Activated naive CD4-positive, alpha-beta T cell treated with anti-CD3 and anti-CD28 coated beads, Interleukin-2, amount 10 ng/mL, durations not matched to agents 7 days and 5 days (primary cell): ENCODE measurements at places on chromosomes 13 and 19.
A peak's percentile ranks its signal among the peaks of the same experiment; 100 is the strongest.

- DNase-seq = no peak
- H3K4me3 ChIP-seq = no peak overlapping the region
- no peaks in the 10 kb centered on the region for H3K4me1 ChIP-seq
- H3K27me3 ChIP-seq = peaks cover 7% of the 10 kb centered on the region
Observed at GRCh38 chr19:5865772-5866171, 4.6 kb downstream of the FUT5 start.

DNA sequence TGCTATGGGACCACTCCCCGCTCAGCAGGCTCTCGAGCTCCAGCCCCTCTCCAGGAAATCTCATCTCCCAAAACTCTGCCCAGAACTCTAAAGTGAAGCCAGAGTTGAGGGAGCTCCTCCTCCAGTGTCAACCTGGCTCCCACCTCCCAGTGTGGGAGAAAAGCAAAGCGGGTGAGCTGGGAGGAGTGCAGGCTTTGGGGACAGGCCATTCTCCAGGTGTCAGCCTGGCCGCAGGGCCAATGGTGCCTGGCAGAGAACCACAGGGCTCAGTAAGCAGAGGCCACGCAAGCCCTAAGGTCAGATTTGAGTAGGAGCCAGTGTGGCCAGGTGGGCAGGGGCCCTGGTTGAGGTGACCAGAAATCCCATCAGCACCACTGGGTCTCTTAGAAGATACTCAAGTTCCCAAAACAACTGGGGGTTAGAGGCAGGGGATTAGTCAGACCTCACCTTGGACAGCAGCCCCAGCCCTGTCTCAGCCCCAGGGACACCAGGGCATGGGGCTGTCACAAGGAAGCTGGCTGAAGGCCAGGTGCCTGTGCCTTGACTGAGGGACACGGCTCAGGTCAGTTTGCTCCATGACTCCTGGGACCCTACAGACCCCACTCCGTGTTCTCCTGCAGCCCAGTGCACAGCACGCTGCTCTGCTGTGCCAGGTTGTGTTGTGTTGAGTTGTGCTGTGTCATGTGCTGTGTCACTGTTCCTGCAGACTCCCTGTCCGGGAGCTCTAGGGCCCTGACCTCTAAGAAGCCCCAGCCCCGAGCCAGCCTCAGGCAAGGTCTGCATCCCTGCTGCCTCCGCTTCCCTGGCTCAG is 2.8 kb upstream of the ZNF181 start:
- H3K4me3 ChIP-seq = peak overlapping the region; percentile 4
- DNase-seq = no peak
- peaks cover 11% of the 10 kb centered on the region for H3K27me3 ChIP-seq

DNA sequence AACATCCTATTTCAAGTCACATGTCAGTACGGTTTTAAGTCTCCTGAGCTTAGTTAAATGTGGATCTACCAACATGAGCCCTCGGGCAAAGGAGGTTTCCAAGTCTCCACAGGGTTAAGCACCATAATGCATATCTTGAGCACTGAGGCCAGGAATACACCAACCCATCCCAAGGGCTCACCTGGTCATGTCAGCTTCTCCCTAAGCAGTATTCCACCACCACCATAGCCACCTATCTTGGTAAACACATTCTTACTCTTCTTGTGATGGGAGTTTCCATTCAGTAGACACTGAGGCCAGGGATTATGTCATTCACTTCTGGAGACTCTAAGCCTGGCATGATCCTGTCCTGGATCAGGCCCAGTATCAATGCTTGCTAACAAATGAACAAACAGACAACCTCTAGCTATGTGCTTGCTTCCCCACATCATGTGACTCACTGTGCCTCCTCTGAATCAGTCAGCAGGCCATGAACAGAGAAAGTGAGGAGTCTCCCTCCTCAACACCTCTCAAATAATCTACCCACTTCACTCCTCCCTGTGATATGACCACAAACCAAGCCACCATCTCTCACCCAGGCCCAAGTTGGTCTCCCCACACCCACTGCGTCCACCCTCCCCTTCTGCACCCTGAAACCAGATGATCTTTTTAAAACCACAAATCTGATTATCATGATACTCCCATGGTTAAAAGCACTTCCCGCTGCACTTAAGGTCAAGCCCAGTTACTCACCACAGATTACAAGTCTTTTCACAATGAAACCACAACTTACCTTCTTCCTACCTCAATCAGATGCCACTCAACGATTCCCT is 5.8 kb downstream of the PEG3 start:
- peaks cover 7% of the 10 kb centered on the region for H3K36me3 ChIP-seq
- no peaks in the 10 kb centered on the region for H3K4me1 ChIP-seq
- no peak overlapping the region for H3K4me3 ChIP-seq
- DNase-seq = no peak
- no peaks in the 10 kb centered on the region for H3K27me3 ChIP-seq
- no peak overlapping the region for H3K27ac ChIP-seq

GRCh38 chr13:110138010-110138699 is 168.8 kb downstream of the COL4A1 start:
- peaks cover 13% of the 10 kb centered on the region for H3K4me1 ChIP-seq
- H3K4me3 ChIP-seq = peak overlapping the region; percentile 74
- peak overlapping the region; percentile 80 for H3K27ac ChIP-seq
- peak; percentile 79 for DNase-seq
- peaks cover 39% of the 10 kb centered on the region for H3K27me3 ChIP-seq
- no peaks in the 10 kb centered on the region for H3K36me3 ChIP-seq

- peak overlapping the region; percentile 82 for H3K4me3 ChIP-seq
- peaks cover 2% of the 10 kb centered on the region for H3K36me3 ChIP-seq
- H3K4me1 ChIP-seq = peaks cover 41% of the 10 kb centered on the region
Observed at GRCh38 chr19:13861392-13861713, 15.6 kb upstream of the NANOS3 start.

DNA sequence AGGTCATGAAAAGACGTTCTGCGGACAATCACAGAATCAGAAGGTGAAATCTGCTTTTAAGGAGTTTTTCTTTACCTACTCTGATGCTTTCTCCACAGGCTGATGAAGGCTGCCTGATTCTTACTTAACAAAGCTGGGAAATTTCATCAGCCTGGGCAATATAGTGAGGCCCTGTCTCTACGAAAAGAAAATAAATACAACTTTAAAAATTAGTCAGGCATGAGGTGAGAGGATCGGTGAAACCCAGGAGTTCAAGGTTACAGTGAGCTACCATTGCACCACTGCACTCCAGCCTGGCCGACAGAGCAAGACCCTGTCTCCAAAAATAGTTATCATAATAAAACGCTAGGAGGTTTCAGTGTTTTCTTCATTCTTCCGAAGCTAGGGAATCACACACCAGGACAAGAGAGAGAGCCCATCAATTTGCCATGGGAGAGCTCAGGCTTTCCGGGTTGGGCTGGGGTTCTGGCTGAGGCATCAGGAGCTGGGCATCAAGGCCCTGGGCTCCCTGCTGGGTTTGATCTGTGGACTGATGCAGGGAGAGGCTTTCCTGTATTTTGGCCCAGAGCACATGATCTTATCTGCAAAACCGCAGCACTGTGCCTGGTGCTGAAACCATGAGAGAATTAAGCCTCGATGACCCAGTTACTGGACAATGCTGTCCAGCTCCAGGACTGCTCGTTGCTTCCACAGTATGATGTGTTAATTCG is 25.1 kb upstream of the CEBPG start:
- H3K4me1 ChIP-seq = no peaks in the 10 kb centered on the region
- no peaks in the 10 kb centered on the region for H3K36me3 ChIP-seq
- H3K4me3 ChIP-seq = no peak overlapping the region
- H3K27ac ChIP-seq = no peak overlapping the region
- peaks cover 30% of the 10 kb centered on the region for H3K27me3 ChIP-seq

GRCh38 chr19:6613711-6614110 is 22.8 kb upstream of the CD70 start:
- H3K4me1 ChIP-seq = peaks cover 8% of the 10 kb centered on the region
- no peak overlapping the region for H3K4me3 ChIP-seq
- H3K36me3 ChIP-seq = no peaks in the 10 kb centered on the region
- no peak overlapping the region for H3K27ac ChIP-seq

- no peak for DNase-seq
- H3K36me3 ChIP-seq = peaks cover 65% of the 10 kb centered on the region
- peaks cover 2% of the 10 kb centered on the region for H3K4me1 ChIP-seq
- no peaks in the 10 kb centered on the region for H3K27me3 ChIP-seq
- H3K4me3 ChIP-seq = no peak overlapping the region
Observed at GRCh38 chr19:34380639-34381241, 15.7 kb downstream of the GPI start.

DNA sequence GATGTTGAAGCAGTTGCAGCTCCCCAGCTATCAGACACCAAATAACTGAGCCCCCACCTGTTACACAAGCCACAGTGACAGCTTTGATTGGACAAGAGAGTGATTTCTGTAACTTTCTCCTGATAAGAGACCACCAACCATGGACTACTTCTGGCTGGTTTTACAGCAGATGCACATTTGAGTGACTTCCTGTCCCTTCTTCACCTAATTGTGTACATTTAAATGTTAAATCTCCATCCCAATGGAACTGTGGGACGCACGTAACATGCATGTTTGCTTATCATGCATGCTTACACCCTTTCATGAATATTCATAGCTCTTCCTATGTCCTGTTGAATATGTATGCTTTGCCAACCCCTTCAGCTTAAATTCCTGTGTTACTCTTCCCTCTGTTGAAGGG is 6.0 kb upstream of the TNFSF11 start:
- no peak overlapping the region for H3K4me3 ChIP-seq
- H3K27ac ChIP-seq = no peak overlapping the region
- no peak for DNase-seq

- peaks cover 19% of the 10 kb centered on the region for H3K27me3 ChIP-seq
- H3K4me1 ChIP-seq = no peaks in the 10 kb centered on the region
- DNase-seq = no peak
- no peaks in the 10 kb centered on the region for H3K36me3 ChIP-seq
- H3K27ac ChIP-seq = no peak overlapping the region
Observed at GRCh38 chr13:31885994-31886393, 145.6 kb upstream of the FRY start.

DNA sequence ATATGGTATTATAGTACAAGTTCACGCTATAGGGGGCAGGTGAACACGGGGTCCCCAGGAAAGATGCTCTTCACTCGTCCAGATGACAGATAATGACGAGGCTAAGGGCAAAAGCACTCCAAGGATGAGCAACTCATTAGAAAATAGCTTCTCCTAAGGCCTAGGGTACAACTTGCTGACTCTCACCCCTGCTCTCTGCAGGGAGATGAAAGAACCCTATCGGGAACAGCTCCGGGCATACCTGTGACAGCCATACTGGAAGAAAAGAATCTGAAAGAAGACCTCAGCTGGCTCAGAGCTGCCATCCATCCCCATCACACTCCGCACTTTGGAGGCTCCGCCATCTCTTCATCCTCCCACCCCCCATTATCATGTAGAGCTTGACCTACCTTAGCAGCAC is 17.5 kb upstream of the HSPH1 start:
- H3K27me3 ChIP-seq = no peaks in the 10 kb centered on the region
- H3K4me1 ChIP-seq = no peaks in the 10 kb centered on the region
- no peak overlapping the region for H3K4me3 ChIP-seq
- DNase-seq = no peak

DNA sequence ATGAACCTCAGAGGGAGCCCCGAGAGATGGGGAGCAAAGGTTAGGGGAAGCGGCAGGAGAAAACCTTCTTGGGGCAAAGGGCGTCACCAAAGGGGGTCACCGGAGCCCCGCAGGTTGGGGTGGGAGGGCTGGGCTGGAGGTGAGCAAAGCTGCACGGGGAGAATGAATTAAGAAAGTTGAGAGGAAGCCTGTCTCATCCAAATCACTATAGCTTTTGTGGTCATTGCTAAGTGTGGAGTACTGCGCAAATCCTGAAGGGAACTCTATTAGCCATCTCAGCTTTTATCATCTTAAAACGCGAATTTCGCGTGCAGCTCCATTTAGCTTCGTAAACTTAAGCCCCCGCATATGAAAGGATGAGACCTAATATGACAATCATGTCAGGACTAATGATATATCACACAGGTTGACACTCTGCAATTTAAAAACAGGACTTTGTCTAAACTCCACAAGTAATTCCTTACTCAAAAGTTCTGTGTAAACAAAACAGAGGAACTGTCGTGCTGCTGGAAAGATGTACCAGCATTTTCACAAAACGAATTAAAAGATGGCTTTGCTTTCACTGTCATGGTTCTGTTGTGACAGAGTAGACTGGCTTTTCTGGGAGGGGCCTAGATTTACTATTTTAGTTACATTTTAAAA is 631 bp downstream of the LACC1 start:
- H3K27me3 ChIP-seq = peaks cover 13% of the 10 kb centered on the region
- peak overlapping the region; percentile 83 for H3K4me3 ChIP-seq
- H3K4me1 ChIP-seq = peaks cover 14% of the 10 kb centered on the region
- peaks cover 3% of the 10 kb centered on the region for H3K36me3 ChIP-seq

DNA sequence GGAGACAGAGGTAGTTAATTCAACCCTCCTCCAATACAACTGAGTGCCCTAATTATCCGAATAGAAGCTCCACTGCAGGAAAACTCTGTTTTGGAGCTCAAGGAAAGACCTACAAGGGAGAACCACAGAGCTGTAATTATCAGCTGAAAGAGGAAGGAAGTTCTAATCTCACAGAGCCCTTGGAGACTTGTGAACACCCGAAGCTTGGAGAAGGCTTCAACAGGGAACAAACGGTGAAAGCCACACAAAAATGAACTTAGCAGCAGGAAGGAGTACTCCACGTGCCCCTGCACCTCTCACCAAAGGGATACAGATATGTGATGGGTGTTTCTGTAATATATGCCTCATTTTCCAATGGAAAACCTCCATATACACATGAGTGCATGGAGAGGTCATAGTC is 61.1 kb downstream of the IRS2 start:
- no peaks in the 10 kb centered on the region for H3K4me1 ChIP-seq
- H3K27ac ChIP-seq = no peak overlapping the region
- DNase-seq = no peak
- H3K4me3 ChIP-seq = no peak overlapping the region
- H3K36me3 ChIP-seq = no peaks in the 10 kb centered on the region

- H3K4me1 ChIP-seq = peaks cover 32% of the 10 kb centered on the region
- H3K36me3 ChIP-seq = peaks cover 15% of the 10 kb centered on the region
- H3K27ac ChIP-seq = peak within 1 kb of the TSS; percentile 97
- DNase-seq = peak; percentile 100
- H3K27me3 ChIP-seq = peaks cover 22% of the 10 kb centered on the region
Observed at GRCh38 chr19:45584332-45585157, at the start of gene OPA3. Gene OPA3, minus strand, starts transcription at chr19:45584802. Its CDS starts 38 bp downstream, at chr19:45584764.

DNA sequence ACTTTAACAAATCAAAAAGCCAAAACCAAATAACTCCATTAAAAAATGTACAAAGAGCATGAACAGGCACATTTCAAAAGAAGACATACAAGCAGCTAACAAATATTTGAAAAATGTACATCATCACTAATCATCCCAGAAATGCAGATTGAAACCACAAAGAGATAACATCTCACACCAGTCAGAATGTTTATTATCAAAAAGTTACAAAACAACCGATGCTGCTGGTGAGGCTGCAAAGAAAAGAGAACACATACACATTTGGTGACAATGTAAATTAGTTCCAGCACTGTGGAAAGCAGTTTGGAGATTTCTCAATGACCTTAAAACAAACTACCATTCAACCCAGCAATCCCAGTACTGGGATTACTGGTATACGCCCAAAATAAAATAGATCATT is 756.0 kb upstream of the PCDH20 start:
- no peaks in the 10 kb centered on the region for H3K27me3 ChIP-seq
- DNase-seq = no peak
- no peaks in the 10 kb centered on the region for H3K36me3 ChIP-seq
- no peak overlapping the region for H3K4me3 ChIP-seq
- H3K27ac ChIP-seq = no peak overlapping the region
- H3K4me1 ChIP-seq = no peaks in the 10 kb centered on the region

GRCh38 chr19:43589277-43589676 is 6.7 kb downstream of the IRGQ start:
- DNase-seq = no peak
- H3K36me3 ChIP-seq = peaks cover 19% of the 10 kb centered on the region
- no peak overlapping the region for H3K27ac ChIP-seq
